ENCODE measurements at places on chromosomes 2 and 18.

- DNase-seq = no peak
Observed at GRCh38 chr2:43047187-43047780, 179.1 kb downstream of the ZFP36L2 start.

- DNase-seq = no peak
Observed at GRCh38 chr18:60044290-60045006, 144.7 kb downstream of the PMAIP1 start.

- no peak for DNase-seq
Observed at GRCh38 chr18:66523219-66523991, 80.5 kb downstream of the CDH19 start.

GRCh38 chr18:21786526-21786925 is 45.9 kb downstream of the MIB1 start:
- DNase-seq = no peak

DNA sequence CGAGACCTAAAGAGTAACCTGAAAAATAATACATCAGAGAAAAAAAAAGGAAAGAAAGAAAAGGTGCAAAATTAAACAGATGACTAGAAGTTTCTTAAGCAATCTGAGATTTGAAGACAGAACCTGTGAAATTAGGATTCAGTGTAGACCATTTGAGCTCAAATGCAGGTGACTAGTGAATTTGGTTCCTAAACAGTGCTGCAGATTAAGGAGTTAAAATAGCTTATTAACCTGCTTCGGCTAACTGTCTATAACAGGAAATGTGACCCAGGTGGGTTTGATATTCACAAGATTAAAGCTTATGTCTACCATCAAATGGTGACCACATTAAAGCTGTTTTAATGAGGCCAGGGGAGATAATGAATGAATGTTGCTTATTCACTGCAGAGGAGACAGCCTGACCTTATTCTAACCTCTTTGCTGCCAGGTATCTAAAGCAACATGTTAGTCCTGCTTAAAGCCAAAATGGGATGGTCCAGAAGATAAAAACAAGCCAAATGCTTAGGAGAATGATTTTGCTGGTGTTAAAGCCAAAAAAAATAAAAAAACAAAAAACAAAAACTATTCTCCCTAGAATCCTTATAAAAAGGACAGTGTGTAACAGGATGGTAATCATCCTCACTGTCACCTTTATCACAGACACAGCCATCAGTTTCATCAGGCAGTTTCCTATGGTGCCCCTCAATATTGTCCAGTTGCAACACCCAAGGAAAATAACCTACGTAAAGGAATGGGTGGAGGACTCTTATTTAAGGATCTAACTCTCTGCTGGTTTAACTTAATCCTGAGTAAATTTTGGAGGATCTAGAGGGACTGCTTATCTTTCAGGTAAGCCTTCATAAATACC is 769.0 kb upstream of the ZEB2 start:
- DNase-seq = no peak

DNA sequence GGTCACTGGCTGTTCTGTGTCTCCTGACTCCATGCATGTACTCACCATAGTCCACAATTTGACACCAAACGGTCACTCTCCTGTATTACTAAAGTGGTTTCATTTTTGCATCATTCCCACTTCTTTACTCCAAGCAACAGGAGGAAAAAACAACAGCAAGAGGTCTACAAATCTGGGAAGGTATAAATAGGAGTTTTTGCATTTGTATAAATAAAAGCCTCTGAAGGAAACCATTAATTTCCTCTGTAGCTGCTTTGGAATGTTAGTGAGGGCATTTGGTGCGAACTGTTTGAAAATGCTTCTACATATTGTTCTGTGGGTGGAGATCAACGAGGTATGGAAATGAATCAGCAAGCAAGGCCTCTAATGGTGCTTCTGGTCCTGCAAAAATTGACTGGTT is 148.5 kb upstream of the DLX2 start:
- no peak for DNase-seq

- peak; percentile 65 for DNase-seq
Observed at GRCh38 chr18:61333746-61334490, 688 bp downstream of the CDH20 start.

DNA sequence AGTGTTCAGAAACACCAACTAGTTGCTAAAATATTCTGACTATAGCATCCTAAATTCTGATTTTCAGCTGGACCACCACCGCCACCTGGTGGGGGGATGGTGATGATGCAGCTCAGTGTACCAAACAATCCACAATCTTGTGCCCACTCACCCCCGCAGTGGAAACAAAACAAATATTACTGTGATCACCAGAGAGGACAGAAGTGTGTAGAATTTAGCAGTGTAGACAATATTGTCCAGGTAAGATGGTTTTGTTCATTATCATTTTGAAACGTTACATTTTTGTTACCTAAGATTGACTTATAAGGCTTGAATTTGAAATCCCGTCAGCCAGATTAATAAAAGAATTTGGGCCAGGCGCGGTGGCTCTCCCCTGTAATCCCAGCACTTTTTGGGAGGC is 31.7 kb upstream of the UBXN4 start:
- DNase-seq = peak; percentile 56

DNA sequence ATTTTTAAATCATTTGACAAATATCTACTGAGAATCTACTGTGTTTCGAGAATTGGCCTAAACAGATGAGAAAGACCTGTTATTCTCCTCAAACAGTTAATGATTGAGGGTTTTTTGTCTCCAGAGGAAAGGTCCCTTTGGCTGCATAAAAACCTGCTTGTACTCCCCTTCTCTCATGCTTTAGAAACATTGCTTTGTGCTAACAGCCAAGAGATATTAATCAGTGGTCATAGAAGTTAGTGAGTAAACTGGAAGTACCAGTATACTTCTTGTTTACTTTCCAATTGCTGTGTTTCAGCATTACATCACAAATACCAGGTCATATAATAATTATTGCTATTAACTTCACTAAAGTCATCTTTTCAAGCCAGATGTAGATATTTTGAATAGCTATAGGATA is 34.1 kb downstream of the ITGB6 start:
- DNase-seq = no peak

DNA sequence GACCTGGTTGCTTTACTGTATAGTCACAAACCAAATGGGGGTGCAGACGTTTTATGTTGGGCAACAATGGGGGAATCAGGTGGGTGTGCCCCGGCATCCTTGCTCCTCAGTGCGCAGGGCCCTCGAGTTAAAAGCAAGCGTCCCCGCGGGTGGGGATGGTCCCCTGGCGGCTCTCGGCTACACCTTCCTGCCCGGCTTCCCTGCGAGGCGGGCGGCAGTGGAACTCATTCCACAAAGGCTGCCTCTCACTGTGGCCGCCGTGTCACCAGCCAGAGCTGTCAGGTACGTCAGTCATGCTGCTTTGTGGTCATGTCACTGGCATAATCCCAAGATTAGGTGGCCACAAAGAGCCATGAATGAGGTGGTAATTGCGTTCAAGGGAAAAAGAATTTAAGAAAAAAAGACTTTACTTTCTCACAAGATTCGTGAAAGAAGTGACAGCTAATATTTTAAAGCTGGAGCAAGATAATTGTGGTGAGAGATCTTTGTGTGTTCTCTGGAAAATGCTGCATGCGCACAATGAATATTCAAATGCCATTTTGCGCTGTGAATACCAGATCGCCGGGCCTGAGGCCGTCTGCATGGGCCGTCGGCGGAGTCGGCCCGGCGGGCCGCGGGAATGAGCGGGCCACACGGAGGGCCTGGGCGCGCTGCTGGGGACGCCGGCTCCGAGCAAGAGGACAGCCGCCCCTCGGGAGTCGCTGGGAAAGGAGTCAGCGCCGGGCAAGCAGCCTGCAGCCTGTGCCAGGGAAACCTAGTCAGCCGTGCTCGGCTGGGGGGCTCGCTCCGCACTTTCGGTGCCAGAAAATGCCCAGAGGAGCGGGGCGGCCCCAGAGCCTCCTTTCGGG is 82.3 kb upstream of the LDLRAD4 start:
- DNase-seq = peak; percentile 70

- DNase-seq = no peak
Observed at GRCh38 chr18:36539674-36540231, 242.2 kb downstream of the FHOD3 start.

- DNase-seq = no peak
Observed at GRCh38 chr18:21181766-21182165, 60.3 kb upstream of the GREB1L start.

- DNase-seq = no peak
Observed at GRCh38 chr2:235219048-235219447, 267.2 kb downstream of the SH3BP4 start.

DNA sequence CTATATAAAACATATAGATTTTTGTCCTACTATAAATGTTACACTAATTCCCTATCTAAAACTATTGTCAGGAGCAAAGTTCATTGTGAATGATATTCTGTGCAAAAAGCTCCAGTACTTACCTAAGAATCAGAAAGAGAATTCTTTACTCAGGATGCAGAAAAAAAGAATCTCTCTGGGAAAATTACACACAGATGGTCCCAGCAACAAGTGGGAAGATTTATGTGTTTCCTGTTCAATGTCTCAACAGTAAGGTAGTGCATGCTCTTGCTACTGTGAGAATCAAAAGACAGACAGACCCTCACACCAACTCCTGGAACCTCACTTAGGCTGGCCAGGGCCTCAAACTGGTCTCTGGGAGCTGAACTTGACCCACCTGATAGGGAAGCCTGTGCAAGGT is 11.2 kb upstream of the NAPG start:
- no peak for DNase-seq

- peak; percentile 75 for DNase-seq
Observed at GRCh38 chr18:72830109-72830508, 37.7 kb downstream of the NETO1 start.

- peak; percentile 47 for DNase-seq
Observed at GRCh38 chr2:88875736-88876135, 184.3 kb downstream of the RPIA start.

GRCh38 chr2:41414486-41415230 is 633.2 kb upstream of the PKDCC start:
- peak; percentile 88 for DNase-seq

DNA sequence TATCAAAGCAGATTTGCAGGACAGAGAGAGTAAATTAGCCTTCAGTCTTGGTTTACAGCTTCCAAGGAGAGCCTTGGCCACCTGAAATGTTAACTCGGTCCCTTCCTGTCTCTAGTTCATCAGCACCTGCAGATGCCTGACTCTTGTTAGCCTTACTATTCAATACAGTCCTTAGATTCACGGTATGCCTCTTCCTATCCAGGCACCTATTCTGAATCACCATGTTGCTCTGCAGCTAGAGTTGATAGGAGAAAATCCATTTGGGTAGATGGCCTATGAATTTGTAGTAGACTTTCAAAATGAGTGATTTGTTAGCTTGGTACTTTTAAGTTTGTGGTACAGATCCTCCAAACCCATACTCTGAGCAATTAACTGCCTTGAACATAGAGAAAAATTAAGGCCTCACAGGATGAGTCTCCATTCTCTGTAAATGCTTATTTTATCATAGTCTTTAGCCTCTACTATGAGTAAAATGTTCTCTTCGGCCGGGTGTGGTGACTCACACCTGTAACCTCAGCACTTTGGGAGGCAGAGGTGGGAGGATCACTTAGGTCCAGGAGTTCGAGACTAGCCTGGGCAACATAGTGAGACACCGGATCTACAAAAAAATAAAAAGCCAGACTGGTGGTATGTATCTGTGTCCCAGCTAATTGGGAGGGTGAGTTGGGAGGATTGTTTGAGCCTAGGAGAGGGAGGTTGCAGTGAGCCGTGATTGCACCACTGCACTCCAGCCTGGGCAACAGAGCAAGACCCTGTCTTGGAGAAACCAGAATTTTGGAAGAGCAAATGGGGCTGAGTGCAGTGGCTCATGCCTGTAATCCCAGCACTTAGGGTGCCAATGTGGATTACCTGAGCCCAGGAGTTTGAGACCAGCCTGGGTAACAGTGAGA is 32.9 kb downstream of the PTCD3 start:
- DNase-seq = no peak

- DNase-seq = no peak
Observed at GRCh38 chr2:7029291-7030059, 112.3 kb downstream of the RNF144A start.

DNA sequence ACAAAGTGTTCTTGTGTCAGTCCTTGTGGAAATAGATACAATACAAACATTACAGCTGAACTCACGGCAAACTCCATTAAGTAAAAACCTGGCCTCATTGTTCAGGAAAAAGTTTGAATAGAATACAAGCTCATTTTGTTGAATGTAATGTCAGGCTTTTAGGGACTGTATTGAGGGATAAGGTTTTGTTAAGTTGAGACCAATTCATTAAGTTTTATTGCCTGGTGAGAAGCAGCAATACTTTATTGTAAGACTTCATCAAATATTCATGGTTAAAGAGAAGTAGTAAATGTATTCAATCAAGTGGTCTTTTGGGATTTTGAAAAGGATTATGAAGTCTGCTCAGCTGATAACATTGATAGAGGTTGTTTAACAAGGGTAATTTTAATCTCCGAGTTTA is 35.4 kb upstream of the METAP1D start:
- no peak for DNase-seq

- DNase-seq = peak; percentile 69
Observed at GRCh38 chr2:129935118-129935517, 44.3 kb upstream of the RAB6C start.

DNA sequence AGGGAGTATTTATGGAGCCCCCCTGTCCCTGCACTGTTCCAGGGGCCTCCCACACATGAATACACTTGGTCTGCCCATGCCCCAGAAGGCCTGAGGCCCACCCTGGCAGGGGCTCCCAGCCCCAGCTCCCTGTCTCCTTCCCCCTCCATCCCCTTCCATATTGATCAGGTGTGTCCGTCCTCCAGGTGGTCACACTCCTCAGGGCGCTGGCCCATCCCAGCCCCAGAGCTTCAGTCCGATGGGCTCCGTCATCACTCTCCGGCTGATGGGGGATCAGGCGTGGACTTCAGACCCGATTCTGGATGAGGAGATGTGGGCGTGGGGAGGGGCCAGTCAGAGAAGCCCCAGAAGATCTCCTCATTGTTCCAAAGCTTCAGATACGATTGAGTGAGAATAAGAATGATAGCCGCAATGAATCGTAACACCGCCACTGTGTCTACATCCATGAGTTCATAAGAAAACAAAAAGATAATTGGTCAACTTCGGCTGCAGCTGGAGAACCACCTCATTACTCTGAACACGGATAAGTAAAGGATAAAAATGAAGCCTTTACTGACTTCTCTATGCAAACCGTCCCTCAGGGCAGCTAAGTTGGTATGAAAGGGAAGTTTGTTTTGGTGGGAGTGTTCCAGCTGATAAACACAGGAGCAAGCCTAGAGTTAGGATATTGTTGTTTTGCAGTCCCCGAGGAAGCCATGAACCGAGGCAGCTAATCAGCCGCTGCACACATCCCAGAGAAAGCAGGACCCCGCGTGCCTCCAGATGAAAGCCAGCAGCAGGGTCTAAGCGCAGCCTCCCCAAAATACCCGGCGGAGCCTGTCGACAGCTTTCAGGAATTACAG is 279.5 kb downstream of the NDUFA10 start:
- no peak for DNase-seq

DNA sequence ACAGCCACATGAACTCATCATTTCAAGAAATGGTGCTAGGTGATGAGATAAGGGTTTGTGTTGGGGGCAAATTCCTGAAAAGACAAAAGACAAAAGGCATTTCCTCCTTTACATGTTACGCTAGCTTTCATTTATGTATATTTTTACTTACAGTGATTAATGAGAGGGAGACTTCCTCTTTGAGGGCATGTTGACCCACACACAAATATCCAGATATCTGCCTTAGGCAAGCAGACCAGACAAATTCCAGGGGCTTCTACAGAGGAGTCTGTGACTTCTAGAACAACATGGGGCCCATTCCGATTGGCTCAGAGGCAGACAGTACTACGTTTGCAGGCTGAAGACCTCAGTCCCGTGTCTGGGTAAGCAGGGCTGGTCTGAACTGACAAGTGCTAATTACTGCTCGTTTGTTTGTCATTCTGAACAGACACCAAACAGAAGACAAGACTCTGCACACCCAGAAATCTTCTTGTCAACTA is 74.8 kb upstream of the ST6GAL2 start:
- no peak for DNase-seq

All from GM23338 (cell line).